ENCODE measurements at places on chromosomes 2 and 18.
A peak's percentile ranks its signal among the peaks of the same experiment; 100 is the strongest.

DNA sequence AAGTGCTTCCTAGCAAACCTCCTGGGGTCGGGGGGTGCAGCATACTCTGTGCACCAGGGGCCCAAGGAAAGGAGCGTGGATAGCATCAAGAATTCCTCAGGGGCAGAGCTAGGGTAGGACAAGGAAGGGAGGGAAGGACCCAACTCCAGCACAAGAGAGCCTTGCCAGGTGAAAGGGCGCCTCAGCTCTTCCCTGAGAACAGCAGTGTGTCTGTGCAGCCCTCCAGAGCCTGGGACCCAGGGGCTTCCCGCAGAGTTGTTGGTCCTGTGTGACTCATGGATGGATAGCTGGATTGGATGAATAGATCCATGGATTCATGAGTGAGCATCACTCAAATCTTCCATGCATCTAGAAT lies 175.4 kb downstream of the SMAD2 start:
- DNase-seq, result no peak

DNA sequence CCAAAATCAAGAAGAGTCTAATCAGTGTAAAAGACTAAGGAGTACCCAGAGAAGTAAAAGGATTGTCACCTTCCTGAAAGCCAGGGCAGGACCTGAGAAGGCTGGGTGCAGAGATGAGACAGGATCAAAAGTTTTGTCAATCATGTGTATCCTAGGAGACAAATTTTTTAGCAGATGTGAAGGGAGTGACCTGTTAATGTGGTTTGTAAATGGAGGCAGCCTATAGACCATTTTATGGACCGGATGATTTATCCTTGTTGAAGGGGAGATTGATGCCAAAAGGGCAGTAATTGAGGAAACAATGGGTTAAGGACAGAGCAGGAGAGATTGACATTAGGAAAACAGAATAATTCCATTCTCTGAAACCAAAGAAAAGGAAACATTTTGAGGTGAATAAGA lies 813 bp downstream of the NDC80 start:
- no peak for DNase-seq

DNA sequence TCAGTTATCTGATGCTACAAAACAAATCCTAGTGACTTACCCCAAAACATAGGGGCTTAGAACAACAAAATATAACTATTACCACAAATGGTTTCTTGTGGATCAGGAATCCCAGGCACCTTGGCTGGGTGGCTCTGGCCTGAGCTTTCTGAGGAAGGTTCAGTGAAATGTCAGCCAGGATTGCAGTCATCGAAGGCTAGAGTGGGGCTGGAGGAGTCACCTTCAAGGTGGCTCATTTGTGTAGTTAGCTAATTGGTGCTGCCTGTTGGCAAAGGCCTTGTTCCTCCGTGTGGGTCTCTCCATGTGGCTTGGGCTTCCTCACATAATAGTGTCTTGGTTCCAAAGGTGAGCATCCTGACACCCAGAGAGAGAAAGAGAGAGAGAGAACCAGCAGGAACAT lies 57.4 kb downstream of the COPS8 start:
- no peak for DNase-seq

GRCh38 chr2:224166654-224167053 lies 127.6 kb upstream of the SERPINE2 start:
- DNase-seq, result no peak

DNA sequence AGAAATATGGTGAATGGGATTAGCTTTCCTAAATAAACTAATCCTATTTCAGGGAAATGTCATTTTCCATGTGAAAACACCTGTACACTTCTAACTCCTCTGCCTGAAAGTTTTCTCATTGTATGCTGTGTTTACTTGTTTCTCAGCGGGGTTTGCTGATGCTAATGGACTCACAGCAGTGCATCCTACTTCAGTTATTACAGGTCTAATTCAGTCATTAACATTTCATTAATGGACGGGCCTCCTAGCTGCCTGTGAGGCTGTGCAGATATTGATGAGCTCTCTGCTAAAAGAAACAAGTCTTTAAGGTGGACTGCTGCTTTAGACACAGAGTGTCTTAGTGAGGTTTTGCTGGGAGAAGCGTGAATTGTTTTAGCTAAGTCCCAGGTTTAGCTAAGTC lies 1342.0 kb upstream of the ZEB2 start:
- DNase-seq, result no peak

DNA sequence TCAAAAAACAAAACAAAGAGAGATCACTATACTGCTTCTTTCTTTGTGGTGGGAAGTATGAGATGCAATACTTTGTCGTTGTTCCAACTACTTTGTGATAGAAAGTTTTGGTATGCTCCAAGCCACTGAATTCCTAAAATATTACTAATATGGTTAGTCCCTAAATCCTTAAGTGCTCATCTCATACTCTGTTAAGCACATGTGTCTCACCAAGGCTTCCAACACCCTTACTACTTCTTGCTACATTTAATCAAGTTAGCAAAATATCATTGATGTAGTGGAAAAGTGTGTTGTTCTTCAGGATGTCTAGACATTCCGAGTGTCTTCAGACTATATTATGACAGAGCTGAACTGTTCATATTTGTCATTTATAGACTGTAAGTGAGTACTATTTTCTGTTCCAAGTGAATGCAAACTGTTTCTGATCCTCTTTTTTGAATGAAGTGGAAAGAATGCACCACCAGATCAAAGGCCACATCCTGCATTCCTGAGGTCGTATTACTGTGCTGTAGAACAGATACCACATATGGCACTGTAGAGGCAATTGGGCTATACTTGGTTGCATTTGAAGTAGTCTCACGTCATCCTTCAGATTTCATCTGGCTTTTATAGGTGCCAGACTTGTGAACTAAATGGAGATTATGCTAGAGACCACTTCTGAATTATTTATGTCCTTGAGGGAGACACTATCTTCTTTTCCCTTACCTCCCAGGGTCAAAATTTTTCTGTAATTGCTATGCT lies 298.4 kb upstream of the ZNF521 start:
- no peak for DNase-seq

DNA sequence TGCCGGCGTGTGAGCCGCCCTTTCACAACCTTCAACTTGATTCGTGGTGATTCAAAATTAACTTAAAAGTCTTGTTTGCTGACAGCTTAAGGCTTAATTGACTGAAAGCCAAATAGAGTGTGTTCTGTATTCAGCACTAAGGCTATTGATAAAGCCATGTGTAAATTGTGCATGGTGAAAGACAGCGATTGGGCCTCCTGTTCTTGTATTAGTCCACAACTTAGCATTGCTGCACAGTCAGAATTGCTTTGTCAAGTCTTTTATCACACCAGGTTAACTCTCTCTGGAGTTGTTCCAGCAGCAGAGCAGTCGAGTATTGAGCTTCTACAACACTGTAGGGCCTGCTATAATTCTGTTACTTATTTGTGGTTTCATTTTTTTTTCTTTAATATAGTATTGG lies 210.1 kb downstream of the WDR7 start:
- no peak for DNase-seq

- DNase-seq, result no peak
Measured at GRCh38 chr2:159148901-159149300, 137.6 kb downstream of the WDSUB1 start.

- no peak for DNase-seq
Measured at GRCh38 chr2:106841886-106842645, 43.9 kb downstream of the ST6GAL2 start.

DNA sequence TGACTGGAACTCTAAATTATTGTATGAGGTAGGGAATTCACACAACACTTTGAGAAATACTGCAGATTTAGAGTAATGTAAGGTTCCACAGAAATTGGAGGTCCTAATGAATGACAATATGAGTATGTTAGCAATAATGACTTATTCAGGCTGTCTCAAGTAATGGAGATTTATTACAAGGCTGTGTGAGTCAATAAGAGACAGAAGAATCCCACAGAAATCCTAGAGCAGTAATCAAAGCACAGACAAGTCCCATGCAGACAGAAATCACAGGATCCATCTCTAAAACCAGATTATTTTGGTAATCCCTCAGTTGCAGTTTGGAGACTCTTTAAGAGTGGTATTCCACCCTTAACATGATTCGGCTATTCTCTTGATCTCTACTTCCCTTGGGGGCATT lies 83.6 kb downstream of the FAM161A start:
- DNase-seq, result no peak

DNA sequence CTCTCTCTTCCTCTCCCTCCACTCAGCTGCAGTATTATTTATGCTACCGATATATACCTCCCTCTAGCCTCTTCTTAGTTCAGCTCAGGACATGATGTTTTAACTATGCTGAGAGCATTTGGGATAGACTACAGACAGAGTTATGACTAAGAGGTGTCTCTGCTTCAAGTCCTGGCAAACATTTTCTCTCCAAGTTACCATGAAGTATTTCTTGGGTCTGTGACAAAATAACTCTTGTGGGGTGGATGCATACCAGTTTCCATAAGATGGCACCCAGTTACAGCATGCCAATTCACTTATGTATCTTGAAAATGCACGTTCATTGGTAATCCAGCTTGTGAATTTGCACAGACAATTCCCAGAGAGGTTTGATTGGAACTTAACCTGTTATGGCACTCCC lies 737.6 kb downstream of the SLC4A3 start:
- no peak for DNase-seq

DNA sequence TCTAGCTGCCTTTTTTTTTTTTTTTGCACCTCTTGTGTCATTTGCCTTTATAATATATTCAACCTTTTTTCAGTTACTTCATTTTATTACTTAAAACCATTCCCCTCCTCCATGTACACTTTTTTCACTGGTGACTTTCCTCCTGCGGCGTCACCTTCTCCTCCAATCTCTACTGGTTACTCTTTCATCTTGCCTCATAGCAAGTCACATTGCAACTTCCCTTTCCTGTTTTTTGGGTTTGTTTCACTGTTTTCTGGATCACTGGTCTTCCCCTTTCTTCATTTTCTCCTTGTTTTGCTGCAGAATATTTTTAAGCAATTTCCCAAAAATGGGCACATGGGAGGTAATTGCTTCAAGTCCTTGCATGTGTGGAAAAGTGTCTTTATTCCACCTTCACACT lies 37.7 kb upstream of the GPR155 start:
- DNase-seq, result no peak

GRCh38 chr18:46719388-46719787 lies 37.5 kb downstream of the ST8SIA5 start:
- no peak for DNase-seq

DNA sequence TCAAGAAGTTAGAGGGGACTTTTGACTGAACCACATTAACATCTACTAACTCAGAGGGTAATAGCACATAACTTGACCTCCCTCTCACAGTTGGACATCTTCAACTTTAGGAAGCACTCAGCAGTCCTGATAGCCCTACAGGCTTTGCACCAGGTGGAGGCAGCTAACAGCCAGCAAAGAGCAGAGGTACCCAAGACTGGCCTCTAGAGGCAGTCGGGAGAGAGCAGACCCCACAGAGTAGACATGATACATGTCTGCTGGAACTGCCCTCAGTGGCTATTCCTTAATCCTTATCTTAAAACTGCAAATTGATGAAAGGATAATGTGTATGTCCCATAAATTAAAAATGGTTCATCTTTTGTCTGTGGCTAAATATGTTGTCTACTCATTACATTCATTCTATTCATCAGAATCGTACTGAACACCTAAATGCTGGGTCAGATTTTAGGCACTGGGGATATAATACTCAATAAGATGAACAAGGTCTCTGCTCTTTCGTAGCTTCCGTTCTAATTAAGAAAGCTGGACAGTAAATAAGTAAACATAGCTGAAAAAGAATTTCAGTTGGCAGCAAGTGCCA lies 49.8 kb downstream of the CAB39 start:
- DNase-seq, result no peak

GRCh38 chr18:45365835-45366234 lies 249.4 kb upstream of the SLC14A2 start:
- DNase-seq, result no peak

- DNase-seq, result no peak
Measured at GRCh38 chr18:50659091-50660003, 99.5 kb downstream of the MAPK4 start.

DNA sequence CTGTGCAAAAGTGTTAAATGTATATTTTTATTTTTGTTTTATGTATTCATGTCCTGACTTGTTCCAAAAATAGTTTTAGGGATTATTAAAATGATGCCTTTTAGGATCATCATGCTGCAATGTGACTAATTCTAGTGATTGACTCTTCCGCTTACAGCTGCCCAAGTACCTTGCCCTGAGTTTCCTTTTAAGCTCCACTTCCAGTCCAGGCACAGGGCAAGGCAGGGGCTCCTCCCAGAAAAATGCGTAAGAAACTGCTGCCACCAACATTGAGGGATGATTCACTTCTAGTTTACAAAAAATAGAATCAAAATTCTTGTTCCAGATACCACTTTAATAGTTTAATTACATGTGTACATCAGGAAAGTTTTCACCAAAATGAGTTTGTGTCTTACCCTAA lies 116.4 kb downstream of the IRS1 start:
- DNase-seq, result no peak

DNA sequence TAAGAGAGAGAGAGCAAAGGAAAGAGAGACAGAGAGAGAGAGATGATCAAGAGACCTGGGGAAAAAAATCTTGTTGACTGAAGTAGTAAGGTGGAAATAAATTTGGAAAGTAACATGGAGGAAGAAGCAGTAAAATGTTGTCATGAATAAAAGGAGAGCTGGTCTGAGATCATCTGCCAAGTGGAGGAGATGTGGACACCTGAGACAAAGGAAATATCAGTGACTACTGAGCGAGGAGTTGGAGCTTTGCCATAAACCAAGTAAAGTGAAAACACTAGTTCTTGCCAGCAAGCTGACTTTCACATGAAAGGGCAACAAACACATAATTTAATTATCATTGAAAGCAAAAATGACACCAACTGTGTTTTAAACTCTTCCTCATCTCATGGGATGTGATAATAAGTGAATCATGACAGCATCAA lies 49.0 kb upstream of the DSG1 start:
- DNase-seq, result no peak

- DNase-seq, result no peak
Measured at GRCh38 chr18:70387027-70387426, 98.2 kb downstream of the SOCS6 start.

DNA sequence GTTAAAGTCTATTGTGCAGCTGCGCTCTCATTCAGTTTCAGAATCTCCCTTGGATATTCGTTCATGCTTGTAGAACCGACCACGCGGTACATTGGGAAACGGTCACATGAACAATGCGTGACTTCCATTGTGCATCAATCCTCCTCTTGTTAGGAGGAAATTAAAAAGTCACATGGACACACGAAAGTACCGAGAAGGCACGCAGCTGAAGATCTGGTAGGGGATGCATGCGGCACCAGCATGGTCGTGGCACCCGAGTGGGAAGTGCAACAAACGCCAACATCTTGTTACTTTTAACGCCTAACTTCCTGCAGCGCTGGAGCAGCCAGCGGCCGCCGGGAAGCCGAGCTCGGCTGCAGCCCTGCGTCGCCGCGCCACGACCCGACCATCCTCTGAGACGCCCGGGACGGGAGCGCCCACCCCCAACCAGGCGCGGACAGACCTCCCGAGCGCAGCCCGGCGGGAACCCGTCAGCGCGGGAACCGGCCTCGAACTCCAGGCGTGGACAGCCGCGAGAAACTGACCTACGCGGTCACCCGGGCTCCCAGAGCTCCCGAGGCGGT lies 412 bp downstream of the OSBPL1A start:
- no peak for DNase-seq

- DNase-seq, result peak; percentile 54
Measured at GRCh38 chr2:218257390-218257981, 3.3 kb upstream of the GPBAR1 start.

GRCh38 chr18:13451661-13452387 lies 233.3 kb downstream of the LDLRAD4 start:
- DNase-seq, result no peak

GRCh38 chr2:227799202-227799601 lies 14.4 kb upstream of the CCL20 start:
- DNase-seq, result no peak

- no peak for DNase-seq
Measured at GRCh38 chr2:200604571-200605255, 18.9 kb downstream of the AOX1 start.

GRCh38 chr2:2699121-2699505 lies 368.0 kb upstream of the MYT1L start:
- no peak for DNase-seq

Data from stimulated activated CD8-positive, alpha-beta memory T cell treated with anti-CD3 and anti-CD28 coated beads, Interleukin-2, amount 100 ng/mL, for 48 hours (primary cell).